Natural killer cell (primary cell): ENCODE measurements at places on chromosomes 5 and 9.

DNA sequence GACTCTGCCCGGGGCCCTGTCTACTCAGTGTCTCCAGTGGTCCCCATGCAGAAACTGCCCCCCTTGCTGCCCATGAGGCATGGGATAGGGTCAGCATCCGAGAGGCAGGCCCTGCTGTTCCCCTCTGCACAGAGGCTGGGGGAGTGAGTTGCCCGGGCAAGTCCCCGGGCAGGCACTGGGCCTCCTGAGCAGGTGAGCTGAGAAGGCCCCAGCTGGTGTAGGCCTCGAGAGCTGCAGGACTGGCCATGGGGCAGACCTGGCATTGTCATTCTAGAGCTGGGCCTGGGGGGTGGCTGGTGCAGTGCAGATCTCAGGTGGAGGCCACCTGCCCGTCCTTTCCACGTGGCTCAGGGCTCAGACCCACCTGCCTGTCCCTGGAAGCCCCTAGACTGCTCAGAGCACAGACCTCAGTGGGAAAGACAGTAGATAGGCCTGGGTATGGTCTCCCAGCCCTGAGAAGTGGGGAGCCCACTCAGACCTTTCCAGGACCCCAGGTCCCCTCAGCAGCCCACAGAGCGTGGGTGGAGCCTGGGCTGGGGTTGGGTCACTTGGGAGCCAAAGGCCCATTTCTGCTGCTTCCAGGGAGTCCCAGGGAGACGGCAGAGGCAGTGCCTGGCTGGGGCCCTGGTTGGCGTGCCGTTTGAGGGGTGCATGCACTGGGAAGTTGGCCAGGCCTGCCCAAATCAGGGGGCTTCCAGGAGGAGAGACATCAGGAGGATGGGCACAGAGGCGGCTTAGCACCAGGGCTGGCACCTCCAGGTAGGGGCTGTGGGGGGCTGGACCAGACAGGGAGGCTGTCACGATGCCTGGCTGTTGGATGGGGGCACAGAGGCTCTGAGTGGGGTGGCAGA is 4.8 kb upstream of the NOTCH1 start:
- DNase-seq: no peak

GRCh38 chr5:35372482-35372881 is 142.2 kb upstream of the PRLR start:
- no peak for DNase-seq

DNA sequence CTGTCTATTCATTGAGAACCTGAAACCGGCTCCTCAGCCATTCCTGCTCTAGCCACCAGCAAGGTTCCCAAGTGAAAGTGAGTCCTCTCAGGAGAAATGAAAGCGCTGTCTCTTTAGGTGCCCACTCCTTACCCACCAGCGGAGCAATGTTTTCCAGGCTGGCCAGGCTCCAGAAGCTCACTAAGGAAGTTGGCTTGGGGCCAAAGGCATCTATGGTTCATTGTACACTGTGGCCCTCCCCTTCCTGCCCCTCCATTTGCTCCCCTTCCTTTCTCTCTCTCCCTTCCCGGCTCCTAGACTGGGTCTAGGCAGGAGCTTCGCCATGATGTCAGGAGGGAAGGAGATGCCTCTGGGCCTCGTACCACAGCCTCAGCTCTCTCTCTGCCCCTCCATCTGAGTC is 1.1 kb upstream of the GABRP start:
- no peak for DNase-seq

DNA sequence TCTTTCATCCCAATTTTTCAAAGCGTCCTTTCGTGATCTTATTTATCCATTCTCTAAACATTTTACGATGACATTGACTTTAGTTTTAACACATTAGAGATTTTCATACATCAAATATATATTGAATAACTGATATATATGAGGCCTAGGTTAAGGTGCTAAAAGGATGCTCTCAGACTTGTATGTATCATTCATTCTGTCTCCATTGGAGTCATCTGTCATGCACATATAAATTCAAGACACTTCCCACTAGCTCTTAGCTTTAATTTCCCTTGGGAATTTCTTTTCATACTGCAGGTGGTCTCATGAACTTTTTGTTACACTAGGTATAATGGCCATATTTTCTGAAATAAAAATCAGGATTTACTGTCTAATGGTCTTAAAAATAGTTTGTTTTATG is 635.8 kb upstream of the C9orf72 start:
- DNase-seq: no peak

- no peak for DNase-seq
Measured at GRCh38 chr5:111926026-111926425, 169.0 kb upstream of the NREP start.

GRCh38 chr5:176732306-176732705 is 78.1 kb upstream of the UNC5A start:
- no peak for DNase-seq

- DNase-seq: no peak
Measured at GRCh38 chr9:72292874-72293607, 72.0 kb downstream of the ZFAND5 start.

- no peak for DNase-seq
Measured at GRCh38 chr5:78653681-78654366, 5.3 kb upstream of the LHFPL2 start.
